ENCODE measurements at places on chromosomes 4 and X.
A peak's percentile ranks its signal among the peaks of the same experiment; 100 is the strongest.

DNA sequence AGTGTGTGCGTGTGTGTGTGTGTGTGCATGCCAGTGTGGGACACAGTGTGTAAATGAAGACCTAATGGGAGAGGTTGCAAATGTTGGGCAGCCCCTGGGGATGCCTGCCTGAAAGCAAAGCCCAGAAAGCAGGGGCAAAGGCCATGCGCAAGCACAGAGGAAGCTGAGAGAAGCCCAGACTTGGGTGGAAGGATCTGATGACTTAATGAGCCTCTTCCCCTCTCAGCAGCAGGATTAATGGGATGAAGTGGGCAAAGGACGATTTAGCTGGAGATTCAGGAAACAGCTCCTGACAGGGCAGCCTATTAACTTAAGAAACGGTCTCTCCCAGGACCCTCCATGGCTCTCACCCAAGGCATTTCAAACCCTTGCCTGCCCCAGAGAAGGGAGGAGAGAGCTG is 107.3 kb downstream of the EFNB1 start:
- DNase-seq: no peak

DNA sequence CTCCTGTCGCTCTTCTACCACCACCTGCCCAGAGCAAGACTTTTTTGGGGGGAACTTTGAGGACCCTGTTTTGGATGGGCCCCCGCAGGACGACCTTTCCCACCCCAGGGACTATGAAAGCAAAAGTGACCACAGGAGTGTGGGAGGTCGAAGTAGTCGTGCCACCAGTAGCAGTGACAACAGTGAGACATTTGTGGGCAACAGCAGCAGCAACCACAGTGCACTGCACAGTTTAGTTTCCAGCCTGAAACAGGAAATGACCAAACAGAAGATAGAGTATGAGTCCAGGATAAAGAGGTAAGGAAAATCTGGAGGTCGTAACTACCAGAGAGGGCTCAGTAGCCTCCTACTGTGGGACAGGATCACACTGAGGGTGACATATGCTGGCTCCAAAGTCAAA is 364.5 kb downstream of the MAPK10 start:
- no peak for DNase-seq

- no peak for DNase-seq
These were observed 41.6 kb downstream of the UNC5C start for GRCh38 chr4:95507147-95507546.

DNA sequence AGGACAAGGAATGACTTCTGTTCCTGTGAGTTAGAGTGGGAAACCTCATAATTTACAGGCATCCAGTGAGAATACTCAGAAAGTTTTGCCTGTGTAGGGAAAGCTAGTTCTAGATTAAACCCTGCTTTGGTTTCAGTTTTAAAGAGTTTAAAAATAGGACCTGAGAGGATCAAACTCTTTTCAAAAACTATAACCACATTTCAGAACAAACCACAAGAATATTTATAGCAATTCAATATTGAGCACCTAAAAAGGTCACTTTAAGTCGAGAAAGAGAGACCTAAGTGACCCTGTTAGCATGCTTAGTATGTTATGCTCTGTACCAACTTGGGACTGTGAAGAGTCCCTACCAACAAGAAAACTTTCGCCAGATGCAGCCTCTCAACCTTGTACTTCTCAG is 17.4 kb upstream of the PWWP3B start:
- DNase-seq: no peak

- no peak for DNase-seq
These were observed 158.9 kb upstream of the MAB21L2 start for GRCh38 chr4:150423074-150423473.

DNA sequence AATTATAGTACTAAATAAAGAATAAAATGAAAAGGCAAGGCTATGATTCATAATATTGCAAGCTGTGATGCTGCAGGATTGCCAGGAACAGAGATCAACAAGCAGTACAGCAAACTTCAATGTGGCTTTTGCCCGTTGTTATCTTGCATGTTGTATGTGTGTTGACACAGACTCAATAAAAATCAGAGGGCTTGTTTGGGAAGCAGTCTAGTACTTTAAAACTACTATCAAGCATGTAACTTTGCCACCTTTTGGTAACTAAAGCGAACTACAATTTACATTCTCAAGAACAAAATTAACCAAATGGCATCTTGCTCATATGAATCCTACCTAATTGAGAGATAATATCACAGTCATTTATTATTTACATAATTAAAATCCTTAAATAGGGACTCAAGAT is 79.8 kb upstream of the GPM6A start:
- no peak for DNase-seq

- no peak for DNase-seq
These were observed 13.6 kb downstream of the LIMCH1 start for GRCh38 chr4:41551536-41551935.

- no peak for DNase-seq
These were observed 8.0 kb upstream of the NEUROG2 start for GRCh38 chr4:112523764-112524505.

DNA sequence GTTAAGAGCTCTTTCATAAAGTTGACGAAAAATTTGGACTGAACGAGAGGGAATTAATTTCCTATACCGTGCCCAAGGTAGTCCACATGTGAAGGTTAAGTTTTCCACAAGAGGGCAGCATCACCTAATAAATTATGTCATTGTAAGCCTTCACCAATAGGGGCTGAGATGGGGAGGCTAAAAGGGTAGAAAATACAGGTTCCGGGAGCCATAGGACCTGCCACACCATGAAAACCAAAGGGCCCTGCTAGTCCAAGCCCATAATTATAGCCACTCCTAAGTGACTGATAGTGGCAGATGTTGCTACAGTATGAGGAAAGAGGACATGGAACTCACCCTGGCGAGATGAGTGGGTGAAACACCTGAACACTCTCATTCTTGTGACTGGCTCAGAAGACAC is 122.2 kb downstream of the SHROOM4 start:
- DNase-seq: no peak

DNA sequence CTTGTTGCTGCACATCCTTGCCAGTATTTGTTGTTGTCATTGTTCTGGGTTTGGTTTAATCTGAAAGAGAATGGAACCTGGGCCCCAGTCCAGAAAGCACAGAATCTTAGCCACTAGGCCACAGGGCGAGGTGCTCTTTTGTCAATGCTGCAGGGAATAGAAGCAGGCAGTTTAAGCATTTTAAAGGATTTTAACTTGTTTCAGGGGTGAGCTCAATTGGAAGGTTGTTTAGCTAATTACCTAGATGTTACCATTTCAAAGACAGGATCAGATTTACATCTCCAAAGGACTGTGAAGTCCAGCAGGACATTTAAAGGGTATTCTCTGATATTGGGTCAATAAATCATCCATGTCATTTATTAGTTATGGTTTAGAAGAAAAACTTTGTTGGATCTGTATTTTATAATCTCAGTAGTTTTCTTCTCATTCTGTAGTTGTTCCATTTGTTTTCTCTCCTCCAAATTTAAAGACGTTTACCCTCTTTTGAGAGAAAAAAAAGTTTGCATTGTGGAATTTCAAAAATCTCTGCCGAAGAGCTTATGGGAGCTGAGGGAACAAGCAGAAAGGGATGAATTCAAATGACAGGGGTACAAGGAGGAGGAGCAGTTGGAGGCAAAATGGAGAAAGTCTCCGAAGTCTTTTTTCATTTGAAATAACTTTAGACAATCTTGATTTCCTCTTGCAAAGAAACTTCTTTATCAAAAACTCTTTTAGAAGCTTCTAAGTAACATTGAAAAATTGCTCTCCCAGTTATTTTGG is 57.5 kb upstream of the FAM47C start:
- DNase-seq: no peak

GRCh38 chr4:6172927-6173200 is 27.5 kb downstream of the JAKMIP1 start:
- no peak for DNase-seq

DNA sequence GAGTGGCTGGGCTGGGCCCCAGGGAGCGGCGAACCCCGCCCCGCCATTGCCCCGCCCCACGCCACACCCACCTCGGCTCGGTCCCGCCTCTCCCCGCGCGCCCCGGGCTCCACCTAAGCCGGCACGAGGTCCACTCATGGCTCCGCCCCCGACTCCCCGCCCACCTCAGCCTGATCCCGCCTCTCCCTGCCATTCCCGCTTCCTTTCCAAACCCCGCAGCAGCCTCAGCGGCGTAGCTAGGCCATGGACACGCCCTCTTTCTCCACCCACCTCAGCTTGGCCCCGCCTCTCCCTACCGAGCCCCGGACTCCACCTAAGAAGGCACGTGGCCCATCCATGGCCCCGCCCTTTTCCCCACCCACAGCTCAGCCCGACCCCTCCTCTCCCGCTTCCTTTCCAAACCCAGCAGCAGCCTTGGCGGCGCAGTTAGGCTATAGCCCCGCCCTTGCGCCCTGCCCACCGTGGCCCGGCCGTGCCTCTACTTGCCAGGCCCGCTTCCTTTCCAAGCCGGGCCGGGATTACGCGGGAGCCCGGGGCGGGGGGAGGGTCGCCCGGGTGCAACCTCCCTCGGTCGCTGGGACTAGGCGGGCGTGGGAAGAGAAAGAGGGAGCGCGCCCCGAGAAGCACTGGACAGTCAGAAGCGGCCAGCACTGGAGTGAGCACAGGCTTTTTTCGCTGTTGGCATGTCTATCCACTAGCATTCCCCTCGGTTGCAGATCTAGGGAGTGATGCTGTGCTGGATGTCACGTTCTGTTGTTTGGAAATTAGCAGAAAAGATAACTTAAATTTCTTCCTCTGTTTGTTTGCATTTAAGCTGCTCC is at the start of gene RELL1:
Gene RELL1 (minus strand): TSS at position 4 of the 821 bp plus-strand sequence. CDS start 89 bp downstream, outside the sequence.
- DNase-seq: peak; percentile 100

GRCh38 chr4:159188646-159189045 is 85.8 kb downstream of the RAPGEF2 start:
- DNase-seq: no peak

- no peak for DNase-seq
These were observed 301.4 kb downstream of the GRIA2 start for GRCh38 chr4:157521906-157522305.

- DNase-seq: no peak
These were observed 100.0 kb downstream of the SH3BGRL start for GRCh38 chrX:81301877-81302276.
